ENCODE measurements at places on chromosomes 13 and 19.

DNA sequence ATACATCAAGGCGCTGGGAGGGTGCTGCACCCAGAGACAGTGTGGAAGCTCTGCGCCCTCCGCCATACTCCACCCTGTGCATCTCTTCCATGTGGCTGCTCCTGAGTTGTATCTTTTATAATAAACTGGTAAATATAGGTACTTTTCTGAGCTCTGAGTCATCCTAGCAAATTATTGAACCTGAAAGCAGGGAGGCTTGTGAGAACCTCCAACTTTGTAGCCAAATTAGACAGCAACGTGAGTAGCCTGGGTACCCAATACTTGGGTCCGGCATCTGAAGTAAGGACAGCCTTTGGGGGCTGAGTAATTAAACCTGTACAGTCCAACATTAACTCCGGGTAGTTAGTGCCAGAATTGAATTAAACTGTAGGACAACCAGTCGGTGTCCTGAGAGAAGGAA is 57.4 kb downstream of the RUBCNL start:
- no peak for DNase-seq

DNA sequence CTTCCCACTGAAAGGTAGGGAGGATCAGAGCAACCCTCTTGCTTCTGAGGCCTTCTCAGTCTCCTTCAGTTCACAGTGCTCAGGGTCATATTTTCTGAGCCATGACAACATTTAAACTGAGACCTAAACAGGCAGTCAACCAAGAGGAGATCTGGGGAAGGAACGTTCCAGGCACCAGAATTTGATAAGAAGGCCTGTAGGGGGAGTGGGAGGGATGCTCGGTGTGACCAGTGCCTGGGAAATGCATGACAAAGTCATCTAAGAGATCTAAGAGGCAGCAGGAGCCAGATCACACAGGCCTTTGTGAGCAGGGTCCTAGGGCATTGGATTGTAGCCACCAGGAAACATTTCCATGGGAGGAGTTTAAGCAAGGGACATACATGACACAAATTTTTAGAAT is 71.6 kb downstream of the SHISA2 start:
- no peak for DNase-seq

DNA sequence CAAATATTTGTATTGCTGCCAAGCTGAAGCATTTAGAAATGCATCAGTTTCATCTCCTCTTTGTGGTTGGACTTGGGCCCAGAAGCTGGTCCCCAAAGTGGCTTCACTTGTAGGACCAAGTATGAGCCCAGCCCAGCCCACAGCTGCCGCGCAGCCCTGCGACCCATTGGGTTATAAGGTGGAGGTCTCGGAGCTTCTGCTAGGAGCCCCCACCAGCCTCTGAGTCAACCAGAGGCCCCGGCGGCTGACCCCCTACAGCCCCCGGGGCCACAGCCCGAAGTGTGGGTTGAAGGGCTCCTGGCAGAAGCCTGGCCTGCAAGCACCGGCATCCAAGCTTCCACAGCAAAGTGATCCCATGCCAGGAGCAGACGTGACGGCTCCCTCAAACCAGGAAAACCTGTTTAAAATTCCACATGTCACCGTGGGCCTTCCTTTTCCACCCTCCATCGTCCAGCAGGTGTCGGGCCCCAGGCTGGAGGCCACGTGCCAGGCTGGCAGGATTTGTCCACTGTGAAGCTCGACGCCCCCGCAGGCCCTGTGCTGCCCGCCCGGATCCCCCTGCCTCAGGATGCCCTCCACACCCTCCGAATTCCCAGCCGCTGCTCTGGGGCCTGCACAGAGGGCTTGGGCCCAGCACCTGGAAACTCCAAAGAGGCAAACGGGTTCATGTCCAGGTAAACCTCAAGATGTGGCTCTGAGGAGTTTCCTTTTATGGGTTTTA is 54.7 kb downstream of the C13orf46 start:
- DNase-seq, result no peak

DNA sequence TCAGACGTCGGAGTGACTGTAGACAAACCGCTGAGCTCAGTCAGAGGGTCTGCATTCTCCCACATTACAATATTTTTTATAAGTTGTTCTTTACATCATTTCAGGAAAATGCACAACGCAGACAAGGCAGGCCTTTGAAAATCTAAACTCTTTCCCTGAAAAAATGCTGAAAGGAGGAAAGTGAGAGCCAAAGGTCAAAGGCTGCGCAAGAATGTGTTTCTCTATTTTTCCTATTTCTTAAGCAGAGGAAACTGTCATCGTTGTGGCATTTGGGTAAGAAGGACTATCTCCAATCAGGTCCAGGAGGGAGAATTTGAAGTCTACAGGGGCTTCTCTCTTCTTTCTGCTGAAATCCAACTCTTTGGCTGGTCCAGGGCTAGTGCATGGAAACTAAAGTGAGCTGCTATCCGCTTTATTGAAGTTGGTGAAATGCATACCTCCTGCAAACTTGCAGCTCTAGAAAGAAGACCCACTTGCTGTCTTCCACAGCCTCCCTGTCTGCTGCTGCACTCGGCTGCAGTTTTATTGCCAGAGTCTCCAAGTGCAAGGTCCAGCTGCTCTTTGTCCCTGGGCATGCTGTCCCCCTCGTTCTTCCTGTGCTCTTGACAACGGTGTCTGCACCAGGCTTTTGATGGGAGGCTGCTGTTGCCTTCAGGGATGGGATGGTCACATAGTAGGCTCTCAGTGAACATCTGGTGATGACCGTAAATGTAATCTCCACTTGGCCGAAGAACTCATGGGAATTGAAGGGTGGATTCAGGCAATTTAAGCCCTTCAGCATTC is 31.2 kb downstream of the ZNF536 start:
- DNase-seq, result peak; percentile 67

GRCh38 chr13:113351514-113352026 is 12.4 kb downstream of the GRTP1 start:
- DNase-seq, result peak; percentile 17
